Stimulated activated effector memory CD8-positive, alpha-beta T cell treated with anti-CD3 and anti-CD28 coated beads, Interleukin-12 subunit alpha, Interleukin-12 subunit beta, amount 100 ng/mL, for 72 hours (primary cell): ENCODE measurements at places on chromosomes 7 and 10.

GRCh38 chr10:9009505-9009904 lies 955.0 kb downstream of the GATA3 start:
- no peak for DNase-seq

GRCh38 chr10:3782451-3783315 lies 2.3 kb downstream of the KLF6 start:
- peak; percentile 42 for DNase-seq

GRCh38 chr10:104350127-104350635 lies 3.5 kb upstream of the CFAP58 start:
- DNase-seq: no peak

- DNase-seq: no peak
Observed at GRCh38 chr10:132445516-132446194, 48.7 kb downstream of the PWWP2B start.

DNA sequence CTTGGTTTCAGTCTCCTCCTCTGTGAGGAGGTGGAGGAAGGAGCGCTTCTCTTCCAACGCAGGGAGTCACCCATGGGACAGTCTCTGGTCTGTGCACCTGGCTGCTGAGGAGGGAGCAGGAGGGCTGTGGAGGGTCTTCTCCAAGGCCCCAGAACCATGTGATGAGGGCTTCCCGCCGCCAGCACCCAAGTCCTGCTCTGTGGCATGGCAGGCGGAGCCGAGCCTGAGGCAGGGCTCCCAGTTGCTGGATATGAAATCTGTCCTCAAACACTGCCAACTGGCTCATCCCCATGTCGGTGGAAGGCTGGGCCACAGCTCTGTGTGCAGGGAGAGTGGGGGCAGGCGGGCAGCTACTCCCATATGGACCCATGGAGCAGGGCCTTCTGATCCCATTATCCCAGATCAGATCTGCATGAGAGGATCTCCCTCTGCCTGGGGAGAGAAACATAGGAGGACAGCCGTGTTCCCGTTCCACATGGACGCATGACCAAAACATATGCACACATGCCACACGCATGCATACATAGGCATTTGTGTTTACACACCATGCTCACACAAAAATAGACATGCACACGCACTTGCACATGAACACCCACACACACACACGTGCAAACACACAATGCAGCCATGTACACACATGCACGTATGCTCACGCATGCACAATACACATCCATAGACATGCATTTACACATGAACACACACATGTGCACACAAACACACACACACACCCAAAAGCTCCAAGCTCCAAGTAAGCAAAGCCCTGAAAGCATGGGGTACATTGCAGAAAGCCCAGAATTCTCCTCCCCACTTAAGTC lies 38.8 kb upstream of the EN2 start:
- DNase-seq: no peak

DNA sequence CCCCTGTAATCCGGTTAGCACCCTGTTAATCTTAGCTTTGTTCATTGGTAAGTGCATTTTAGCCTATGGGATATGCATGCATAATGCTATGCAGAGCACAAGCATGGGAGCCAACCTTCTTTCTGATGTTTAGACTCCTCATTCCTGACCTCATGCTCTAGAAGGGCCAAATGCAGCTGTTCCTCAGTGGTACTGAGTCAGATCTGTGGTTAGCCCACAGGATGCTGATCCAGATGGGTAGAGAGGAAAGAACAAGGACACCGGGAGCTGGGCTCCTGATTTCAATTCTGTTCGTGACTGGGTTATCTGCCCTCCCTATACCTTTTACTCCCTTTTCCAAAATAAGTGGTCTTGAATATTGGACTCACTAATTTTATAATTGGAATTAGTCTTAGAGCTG lies 31.7 kb upstream of the C10orf90 start:
- DNase-seq: no peak

- no peak for DNase-seq
Observed at GRCh38 chr7:33410266-33410665, 280.9 kb downstream of the BBS9 start.

DNA sequence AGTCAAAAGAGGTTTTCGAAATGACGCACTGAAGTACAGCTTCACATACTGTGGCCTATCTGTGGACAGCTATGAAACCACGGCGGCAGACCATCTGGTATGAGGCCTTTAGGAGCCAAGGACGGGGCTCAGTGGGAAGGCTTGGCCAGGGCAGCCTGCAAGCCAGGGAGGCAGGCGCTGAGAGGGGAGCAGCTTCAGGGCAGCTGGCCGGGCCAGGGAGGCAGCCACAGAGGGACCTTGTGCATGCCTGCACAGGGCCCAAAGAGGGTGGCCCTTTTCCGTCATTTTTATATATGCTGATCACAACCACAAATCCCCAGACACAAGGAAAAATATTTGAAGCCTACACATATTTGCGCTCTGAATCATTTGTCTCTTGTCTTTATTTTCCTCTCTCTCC lies 13.5 kb downstream of the CALD1 start:
- no peak for DNase-seq

DNA sequence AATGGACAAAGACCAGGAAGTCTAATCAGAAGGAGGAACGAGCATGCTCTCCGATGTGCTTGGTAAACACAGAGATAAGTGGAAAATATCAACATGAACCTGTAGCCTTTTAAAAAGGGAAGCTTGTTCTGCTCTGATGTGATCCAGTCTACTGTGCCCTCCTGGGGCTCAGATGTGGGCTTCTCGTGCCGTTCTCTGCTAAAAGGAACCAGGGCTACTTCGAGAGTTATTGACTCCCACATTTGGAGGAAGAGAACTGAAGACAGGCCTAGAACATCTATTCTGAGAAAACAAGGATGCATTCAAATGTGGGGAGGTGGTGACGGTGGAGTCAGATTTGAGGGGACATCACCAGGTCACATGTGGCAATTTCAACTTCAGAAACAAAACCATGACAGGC lies 325.4 kb downstream of the GLRX3 start:
- DNase-seq: no peak

- no peak for DNase-seq
Observed at GRCh38 chr10:68132391-68132790, 23.1 kb downstream of the MYPN start.

GRCh38 chr10:42929993-42930392 lies 146.9 kb upstream of the RET start:
- no peak for DNase-seq

DNA sequence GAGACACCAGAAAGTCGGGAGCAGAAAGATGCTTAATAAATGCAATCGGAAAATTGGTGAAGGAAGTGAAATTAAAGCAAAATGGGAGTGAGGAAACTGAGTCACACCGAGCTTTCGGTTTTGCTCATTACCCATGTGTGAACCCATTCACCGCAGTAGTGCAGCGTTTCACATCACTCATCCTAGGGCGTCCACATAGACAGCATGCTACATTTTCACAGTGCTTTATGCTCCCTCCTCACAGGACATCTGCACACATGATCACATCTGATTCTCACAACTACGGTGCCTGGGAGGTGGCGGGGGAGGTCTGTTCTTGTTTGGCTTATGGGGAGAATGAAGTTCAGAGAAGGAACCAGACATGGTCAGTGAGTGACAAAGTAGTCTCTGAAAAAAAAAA lies 36.6 kb upstream of the ATP6V0A4 start:
- DNase-seq: no peak

- no peak for DNase-seq
Observed at GRCh38 chr10:51878695-51879094, 179.3 kb upstream of the CSTF2T start.

- no peak for DNase-seq
Observed at GRCh38 chr10:23696476-23696875, 257.6 kb downstream of the OTUD1 start.

DNA sequence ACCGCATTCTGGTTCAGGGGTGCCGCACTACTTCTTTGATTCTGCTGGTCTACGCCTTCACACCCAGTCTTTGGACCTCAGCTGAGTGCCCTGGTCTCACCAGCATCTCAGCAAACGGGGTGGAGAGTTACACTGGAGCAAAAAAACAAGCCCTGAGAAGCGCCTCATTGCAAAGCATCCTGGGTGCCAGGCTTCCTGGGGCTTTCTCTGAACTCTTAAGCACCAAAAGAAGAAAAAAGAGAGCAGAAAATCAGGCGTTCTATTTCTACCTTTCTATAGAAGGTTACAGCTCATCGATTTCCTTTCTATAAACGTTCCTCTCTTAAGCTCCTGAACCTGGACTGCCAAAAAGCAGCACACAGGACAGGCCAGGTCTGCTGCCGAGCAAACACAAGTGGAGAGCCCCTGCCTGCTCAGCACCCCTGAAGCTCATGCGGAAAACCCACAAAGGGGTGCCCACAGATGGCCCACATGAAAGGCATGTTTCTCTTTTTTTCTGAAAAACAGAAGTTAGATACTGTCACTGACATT lies 217.9 kb downstream of the SFMBT2 start:
- no peak for DNase-seq

GRCh38 chr7:97039374-97040065 lies 14.9 kb upstream of the DLX5 start:
- no peak for DNase-seq

- DNase-seq: peak; percentile 54
Observed at GRCh38 chr7:149147752-149148653, 750 bp downstream of the ZNF398 start.

DNA sequence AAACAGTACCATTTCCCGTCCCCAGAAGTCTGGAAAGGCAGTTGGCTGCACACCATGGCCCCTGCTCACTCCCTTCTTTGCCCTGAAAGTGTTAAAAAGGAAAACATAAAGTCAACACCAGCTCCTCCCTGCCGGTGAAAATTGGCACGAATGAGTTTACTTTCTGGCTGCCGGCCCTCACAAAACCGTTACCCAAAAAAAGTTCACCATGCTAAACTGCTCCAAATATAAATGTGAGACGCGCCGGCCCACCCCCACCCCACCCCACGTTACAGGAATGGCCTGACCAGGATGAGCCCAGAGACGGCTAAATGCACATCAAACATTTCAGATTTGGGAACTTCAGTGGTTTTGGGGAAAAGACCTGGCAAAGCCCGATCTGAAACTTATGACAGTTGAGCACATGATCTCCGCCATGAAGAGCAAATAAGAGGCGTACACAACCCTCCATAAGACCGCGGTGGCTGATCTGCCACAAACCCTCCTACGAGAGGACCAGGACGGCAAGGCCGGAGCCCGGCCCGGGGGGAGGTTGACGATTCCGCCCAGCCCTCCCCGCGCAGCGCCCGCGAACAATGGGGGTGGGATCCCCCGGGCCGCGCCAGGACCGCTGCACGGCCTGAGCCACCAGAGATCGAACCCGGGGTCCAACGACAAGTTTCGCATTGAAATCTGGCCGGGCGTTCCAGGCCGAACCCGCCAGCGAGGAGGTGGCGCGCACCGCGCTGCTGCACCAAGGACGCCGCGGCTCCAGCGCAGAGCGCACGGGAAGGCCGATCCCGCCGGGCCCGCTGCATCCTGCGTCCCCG lies 952 bp downstream of the DIP2C start:
- no peak for DNase-seq

DNA sequence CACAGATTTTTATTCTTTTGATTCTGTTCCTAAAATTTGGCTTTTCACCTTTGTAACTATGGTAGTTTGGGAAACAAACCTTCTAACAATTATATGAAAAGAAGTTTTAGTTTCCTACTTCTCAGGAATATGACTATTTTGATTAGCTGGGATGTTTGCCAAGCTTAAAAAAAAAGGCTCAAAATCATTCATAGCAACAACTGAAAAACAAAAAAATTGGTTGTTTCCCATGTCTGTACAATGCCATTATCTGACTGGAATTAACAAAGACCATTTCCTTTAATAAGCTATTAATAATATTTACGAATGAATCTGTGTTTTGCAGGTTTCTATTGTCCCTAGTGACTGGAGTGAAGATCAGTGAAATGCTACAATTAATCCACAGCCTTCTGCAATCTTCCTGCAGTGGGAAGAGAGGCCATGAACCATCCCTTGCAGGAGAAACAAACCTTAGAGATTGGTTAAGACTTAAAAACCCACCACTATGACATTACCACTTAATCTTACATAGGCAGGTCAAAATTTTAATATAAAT lies 4.2 kb downstream of the PURB start:
- no peak for DNase-seq

DNA sequence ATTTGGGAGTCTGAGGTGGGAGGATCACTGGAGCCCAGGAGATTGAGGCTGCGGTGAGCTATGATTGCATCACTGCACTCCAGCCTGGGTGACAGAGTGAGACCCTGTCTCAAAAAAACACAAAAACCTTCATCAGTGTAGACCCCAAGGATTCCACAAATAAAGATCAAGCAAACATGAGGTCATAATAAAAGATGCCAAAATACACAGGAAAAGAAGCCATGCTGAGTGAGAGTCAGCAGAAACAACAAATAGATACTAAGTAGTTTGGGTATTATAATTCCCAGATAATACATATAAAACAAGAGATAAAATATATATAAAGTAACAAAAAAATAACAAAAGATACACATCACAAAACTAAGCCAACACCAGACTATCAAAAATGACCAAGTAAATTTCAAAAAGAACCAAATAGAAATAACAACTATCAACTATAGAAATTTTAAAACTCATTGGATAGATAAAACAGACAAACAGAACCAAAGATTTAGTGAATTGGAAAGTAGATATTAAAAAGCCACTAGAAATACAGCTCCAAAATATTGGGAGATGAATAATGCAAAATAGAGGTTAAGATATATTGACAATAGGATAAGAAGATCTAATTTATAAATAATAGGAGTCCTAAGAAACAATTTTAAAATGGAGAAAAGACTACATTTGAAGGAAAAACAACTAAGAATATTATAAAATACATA lies 48.9 kb upstream of the FHIP2A start:
- no peak for DNase-seq

DNA sequence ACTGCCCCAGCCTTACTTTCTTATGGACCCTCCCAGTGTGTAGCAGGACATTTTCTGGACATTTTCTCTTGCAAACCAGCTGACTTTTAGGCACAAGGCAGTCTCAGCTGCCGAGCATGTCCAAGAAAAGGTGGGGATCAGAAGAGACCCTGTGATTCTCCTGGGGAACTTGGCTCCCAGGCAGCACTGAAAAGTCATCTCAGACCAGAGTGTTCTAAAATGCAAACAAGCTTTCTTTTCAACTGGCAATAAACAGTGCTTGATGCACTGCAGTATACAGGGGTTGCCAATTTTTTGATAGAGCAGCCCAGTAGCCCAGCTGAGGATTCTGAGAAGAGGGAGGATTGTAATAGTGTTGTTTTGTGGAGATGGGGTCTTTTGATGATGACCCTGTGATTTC lies 168.0 kb upstream of the PHYHIPL start:
- no peak for DNase-seq

DNA sequence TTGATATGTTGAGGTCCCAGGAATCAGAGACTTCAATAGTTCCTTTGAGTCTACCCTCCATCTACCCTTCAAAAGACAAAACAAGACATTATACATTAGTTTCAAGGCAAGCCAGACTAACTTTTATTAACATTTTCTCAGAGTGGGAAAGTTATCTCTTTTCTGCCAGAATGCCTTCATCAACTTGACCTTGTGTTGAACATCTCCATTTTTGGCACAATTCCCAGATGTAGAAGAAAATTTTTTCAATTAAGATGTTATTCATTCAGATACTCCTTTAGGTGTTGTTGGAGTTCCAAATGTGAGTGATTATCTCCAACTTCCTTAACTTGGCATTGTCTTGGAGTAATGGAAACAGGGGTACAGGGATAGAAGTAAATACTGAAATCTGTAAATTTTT lies 59.1 kb downstream of the NRF1 start:
- DNase-seq: no peak

GRCh38 chr7:3371601-3372000 lies 70.5 kb downstream of the SDK1 start:
- DNase-seq: no peak
